ENCODE measurements at places on chromosomes 11 and 22.

DNA sequence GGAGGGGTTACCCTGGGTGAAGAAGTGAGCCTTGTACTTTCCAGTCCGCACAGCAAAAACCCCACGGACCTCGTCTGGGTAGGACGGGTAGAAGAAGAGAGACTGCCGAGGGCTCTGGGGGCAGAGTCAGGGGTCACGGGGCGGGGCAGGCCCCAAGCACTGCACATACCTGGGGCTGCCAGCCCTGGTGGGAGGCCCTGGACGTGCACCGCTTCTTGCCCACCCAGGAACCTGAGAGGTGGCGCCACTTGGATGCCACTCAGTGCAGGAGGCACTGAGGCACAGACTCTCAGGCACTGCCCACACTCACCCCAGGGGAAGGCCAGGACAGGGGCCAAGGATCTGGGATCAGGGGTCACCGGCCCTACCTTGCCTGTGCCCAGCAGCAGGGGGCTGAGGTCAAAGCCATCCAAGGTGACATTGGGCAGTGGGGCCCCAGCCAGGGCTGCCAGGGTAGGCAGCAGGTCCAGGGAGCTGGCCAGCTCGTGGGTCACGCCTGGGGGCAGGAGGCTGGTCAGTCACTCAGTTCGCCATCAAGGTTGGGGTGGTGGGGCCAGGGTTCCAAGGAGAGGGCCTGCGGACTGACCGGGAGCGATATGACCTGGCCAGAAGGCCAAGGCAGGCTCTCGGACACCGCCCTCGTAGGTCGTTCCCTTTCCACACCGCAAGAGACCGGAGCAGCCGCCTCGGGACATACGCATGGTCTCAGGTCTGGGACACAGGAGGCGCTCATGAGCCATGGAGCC, 2.2 kb downstream of the ARSA start:
- DNase-seq = no peak

DNA sequence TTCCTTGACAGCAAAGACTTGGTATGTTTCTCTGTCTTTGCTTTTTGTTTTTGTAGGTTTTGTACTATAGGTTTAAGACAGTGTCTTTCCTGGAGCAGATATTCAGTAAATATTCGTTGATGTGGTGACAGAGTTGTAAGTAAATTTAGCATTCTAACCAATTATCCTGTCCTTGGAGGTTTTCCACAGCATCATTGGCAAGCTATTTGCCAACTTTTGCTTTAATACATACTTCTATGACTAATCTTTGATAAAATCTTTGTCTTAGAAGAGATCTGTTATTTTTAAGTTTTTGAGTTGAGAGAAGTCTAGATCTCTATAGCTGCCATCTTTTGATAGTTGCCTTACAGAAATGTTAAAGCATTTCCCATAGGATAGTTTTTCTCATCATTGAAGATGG, 3.8 kb downstream of the USP47 start:
- DNase-seq = no peak

- DNase-seq = no peak
Measured at GRCh38 chr11:97703851-97704250, 1314.0 kb downstream of the JRKL start.

DNA sequence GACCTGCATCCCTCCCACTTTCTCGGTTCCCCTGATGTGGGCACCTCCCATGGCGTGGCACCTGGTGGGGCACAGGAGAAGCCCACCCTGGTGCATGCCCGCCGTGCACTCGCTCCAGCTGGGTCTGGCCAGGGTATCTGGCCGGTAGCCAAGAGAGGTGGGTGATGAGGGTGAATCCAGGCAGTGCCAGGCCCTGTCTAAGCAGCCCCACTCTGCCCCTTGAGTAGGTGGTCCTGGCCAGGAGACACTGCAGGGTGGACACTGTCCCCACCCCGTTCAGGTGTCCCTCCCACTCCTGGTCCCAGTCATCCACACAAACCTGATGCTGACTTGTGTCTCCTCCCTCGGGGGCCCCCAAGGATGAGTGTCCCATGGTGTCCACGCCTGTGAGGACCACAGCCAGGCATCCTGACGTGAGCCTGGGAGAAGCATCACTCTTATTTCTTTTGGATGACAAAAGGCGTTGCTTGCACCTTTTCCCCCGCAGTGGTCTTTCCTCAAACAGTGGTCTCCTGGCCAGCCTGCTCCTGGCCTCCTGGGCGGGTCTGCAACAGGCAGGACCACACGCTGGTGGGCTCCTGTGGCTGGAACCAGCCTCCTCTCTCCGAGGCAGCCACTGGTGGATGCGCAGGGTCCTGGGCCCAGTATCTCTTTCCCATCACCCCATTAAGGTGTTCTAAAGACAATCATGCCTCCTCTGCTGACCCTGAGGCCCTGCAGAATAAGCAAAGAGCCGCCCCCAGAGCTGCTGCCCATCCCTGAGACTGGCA, 922.3 kb downstream of the BRD1 start:
- DNase-seq = no peak

DNA sequence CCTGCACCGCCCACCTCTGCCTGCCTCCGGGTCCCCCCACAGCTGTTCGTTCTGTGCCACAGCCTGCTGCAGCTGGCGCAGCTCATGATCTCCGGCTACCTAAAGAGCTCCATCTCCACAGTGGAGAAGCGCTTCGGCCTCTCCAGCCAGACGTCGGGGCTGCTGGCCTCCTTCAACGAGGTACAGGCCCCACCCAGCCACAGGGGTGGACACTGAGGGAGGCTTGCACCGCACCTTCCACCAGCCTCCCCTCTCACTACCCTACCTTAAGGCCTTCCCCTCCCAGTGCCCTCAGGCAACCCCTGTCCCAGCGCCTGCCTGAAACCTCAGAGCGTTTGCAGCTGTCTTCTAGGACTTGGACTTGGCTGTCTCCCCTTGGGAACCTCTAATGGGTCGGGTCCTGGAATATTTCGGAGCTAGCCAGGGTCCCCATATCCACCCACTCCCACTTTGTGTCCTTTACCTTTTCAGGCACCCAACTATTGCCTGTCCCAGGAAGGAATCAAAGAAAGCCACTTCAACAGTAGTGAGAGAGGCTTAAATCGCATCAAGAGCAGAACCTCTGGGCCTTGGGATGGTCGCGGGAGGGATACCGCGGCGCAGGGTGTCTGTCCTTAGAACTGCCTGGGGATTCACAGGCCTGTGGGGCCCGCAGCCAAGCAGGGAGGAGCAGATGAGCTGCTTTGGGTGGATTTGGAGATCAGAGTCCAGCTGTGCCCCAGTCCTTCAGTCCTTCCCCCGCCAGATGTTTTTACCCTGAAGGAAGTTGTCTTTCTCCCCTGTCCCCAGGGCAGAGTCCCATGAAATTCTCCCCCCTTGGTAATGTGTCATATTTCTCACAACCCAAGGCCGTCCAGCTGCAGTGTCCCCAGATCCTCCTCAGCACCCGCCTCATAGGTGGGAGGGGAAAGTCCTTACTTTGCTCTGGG, 13.3 kb downstream of the SLCO2B1 start:
- no peak for DNase-seq

DNA sequence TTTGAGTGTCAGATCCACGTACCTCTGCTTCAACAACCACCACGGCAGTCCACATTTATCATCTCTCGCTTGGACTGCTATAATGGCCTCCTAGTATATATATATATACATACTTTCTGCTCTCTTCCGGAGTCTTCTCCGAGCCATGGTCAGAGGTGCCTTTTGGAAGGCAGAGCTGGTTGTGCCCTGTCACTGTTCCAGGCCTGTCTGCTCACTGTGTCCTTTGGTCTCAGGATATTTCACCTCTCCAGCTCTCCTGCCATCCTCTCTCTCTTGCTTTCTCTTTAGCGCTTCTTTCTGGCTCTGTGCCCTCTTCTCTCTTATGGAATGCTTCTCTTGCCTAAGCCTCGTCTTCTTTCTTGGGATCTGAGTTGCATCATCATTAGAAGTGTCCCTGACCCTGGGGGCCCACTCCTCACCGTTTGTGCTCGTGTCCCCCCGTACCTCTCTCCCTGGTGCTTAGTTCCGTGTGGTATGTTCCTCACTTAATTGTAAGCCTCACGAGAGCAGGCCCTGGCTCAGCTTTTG, 86.1 kb upstream of the RASSF10 start:
- DNase-seq = no peak

Measured in hematopoietic multipotent progenitor cell (in vitro differentiated cells).